ENCODE measurements at places on chromosomes 6 and 20.
A peak's percentile ranks its signal among the peaks of the same experiment; 100 is the strongest.

DNA sequence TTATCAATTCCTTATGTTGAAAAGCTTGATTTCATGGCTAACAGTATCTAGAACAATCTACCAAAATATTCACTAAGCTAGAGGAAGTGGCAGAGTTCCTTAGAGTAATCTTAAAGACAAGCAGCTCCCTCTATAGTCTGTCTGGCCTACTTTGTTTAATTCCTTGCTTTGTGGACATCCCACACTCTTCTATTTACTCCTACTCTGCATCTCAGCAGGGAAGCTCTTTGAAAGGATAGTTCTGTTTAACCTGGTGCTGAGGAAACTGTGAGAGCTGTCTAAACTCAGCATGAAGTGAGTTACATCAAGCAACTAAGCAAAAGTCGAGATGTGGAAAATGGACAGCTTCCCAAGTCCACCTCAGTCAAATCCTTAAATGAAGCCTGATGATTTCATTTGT lies 4.3 kb downstream of the REV3L start:
- ATAC-seq = no peak

DNA sequence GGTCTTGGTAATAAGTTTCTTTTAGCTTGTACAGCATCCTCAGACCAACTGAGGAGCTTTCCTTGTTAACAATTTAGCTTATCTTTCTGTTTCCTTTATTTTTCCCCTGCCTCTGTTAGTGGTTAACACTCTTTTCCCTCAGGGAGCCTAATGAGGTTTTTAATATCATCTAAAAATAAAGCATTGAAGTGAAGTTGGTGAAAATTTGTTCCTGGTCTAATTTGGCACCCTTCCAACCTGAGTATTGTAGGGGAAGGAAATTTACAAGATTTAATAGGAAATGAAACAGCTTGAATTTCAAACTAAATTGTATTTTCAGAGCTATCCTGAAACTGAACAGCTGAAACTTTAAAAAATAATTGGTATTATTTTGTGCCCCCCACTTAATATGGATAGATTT lies 28.1 kb upstream of the VAPB start:
- no peak for ATAC-seq

GRCh38 chr20:45010399-45010828 lies 44.1 kb downstream of the STK4 start:
- peak; percentile 90 for ATAC-seq

GRCh38 chr20:10559266-10559665 lies 114.5 kb downstream of the JAG1 start:
- ATAC-seq = no peak

DNA sequence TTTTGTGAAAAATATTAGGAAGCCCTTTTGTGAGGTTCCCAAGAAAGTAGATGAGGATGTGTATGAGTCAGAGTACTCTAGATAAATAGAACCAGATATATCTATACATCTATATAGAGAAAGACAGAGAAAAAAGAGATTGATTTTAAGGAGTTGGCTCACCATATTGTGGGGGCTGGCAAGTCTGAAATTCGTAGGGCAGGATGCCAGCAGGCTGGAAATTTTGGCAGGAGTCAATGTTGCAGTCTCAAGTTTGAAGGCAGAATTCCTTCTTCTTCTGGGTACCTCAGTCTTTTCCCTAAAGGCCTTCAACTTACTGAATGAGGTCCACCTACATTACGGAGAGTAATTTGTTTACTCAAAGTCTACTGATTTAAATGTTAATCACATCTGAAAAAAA lies 65.3 kb upstream of the SAMD3 start:
- no peak for ATAC-seq

- ATAC-seq = no peak
Measured at GRCh38 chr6:92376691-92377090, 1042.7 kb downstream of the EPHA7 start.

DNA sequence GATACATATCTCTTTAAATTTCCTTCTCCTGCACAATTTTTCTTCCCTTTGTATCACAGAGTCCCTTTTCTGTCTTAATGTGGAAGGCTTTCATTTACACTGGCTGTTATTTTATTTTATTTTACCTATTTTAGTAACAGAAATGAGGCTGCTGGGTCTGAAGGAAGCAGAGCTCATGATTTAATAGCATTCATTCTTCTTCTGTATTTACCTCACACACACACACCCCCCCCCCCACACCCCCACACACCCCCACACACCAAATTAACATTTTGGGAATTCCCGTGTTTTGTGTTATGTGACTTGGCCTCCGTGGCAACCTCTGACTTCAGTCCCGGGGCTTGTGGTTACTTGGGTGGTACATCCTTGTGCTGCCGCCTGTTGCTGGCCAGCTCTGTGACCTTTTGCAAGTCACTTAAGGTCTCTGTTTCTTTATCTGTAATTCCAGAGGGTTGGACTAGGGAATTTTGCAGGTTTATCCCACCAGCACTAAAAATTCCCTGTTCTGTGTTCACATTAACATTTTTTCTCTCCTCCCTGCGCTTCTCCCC lies 108.8 kb downstream of the TIAM2 start:
- peak; percentile 51 for ATAC-seq

Measured in activated CD4-positive, CD25-positive, alpha-beta regulatory T cell treated with anti-CD3 and anti-CD28 coated beads, Interleukin-2, amount 50 U/mL, for 24 hours (primary cell).